Stimulated activated CD8-positive, alpha-beta memory T cell treated with anti-CD3 and anti-CD28 coated beads, Interleukin-4, amount 100 ng/mL, for 24 hours (primary cell): ENCODE measurements at places on chromosomes 7 and 10.

DNA sequence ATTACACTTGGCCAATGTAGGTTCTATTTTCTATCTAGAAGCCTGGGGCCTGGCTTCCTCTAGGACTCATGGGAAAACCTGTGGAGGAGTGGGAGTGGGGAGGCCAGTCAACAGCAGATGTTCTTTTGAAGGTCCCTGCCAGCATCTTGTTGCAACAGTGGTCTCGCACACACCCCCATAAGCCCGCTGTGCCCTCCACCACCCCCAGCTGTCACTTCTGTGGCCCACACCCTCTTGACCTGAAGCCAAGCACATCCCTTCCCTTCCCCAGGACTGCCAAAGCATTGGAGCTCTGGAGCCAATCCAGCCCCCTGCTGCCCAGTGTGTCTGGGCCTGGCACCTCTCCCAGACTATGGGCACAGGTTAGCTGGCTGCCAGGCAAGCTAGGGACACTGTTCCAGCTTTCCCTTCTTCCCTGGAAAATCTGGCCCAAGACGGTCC is 1.9 kb upstream of the STX1A start:
- DNase-seq: no peak

- no peak for DNase-seq
These were observed 37.8 kb downstream of the STEAP4 start for GRCh38 chr7:88268858-88269257.

GRCh38 chr7:15856311-15856710 is 169.8 kb upstream of the MEOX2 start:
- DNase-seq: no peak

DNA sequence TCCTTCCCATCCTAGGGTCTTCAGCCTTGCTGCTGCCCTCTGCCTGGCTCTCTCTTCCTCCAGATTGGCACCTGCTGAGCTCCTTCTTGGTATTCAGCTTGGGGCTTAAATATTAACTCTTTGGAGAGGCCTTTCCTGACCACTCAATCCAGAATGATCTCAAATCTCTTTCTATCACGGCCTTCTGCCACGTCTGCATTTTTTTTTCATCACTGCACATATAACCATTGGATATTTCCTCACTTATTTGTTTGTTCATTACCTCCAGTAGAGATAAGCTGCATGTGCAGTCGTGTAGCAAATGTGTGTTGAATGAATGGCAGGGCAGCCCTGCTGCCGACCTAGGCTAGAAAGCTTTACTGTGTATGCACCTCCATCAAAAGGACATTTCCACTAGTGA is 51.6 kb upstream of the MPP7 start:
- DNase-seq: no peak

DNA sequence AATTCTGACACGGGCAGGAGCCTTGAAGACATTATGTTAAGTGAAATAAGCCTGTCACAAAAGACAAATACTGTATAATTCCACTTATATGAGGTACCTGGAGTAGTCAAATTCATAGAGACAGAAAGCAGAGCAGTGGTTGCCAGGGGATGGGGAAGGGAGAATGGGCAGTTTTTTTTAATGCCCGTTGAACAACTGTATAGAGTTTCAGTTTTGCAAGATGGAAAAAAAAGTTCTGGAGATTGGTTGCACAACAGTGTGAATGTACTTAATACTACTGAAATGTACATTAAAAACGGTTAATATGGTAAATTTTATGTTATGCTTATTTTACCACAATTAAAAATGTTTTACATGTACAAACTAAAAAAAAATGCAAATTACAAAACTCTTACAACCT is 63.6 kb upstream of the EFCAB10 start:
- DNase-seq: no peak

- DNase-seq: no peak
These were observed 94.9 kb downstream of the NKX6-2 start for GRCh38 chr10:132690821-132691610.

- no peak for DNase-seq
These were observed 21.5 kb downstream of the ADAMTS14 start for GRCh38 chr10:70693619-70694335.

GRCh38 chr7:123845823-123846216 is 851 bp downstream of the HYAL4 start:
- no peak for DNase-seq
